ENCODE measurements at places on chromosomes 11 and 22.

DNA sequence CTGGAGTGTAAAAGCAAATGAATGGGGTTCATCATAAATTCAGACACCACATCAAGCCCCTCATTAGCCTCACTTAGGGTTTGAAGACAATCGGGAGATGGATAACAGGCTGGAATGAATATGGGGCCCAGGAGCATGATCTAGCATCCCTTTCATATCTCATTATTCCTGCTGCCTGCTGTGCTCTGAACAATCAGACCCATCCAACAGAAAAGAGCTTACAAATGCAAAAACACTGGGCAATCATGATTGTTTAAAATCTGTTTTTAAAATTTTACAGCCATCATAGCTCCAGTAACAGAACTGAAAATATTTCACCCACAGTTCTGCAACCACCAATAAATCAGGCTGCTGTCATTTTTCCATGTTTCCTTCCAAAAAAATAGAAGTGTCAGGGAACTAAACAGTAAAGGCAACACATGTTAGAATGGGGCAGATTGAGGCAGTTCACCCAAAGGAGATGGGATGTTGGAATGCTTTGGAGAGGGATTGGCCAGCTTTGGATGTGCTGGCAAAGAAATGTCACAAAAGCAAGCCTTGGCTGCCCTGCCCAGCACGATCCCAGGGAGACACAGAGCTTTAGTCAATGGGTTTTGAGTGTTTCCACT lies 47.8 kb upstream of the BMAL1 start:
- DNase-seq, result no peak

- no peak for DNase-seq
Measured at GRCh38 chr11:75597636-75598035, 35.6 kb downstream of the SERPINH1 start.

DNA sequence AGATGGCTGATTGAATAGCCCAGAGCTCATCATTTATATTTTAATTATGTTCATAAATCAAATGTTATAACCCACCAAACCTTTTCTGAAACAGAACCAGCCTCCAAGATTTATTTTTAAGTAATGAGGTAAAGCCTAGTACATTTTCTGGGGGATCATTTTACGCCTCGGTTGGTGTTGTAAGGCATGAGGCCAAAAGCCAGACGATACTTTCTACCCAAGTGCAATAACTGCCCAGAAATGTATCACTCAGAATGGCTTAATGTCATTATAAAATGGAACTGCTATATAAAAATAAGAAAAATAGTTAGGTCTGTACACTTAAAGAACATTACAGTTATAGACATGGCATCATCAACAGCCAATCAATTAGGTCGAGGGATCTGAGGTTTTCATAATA lies 283.3 kb downstream of the CADM1 start:
- DNase-seq, result no peak

DNA sequence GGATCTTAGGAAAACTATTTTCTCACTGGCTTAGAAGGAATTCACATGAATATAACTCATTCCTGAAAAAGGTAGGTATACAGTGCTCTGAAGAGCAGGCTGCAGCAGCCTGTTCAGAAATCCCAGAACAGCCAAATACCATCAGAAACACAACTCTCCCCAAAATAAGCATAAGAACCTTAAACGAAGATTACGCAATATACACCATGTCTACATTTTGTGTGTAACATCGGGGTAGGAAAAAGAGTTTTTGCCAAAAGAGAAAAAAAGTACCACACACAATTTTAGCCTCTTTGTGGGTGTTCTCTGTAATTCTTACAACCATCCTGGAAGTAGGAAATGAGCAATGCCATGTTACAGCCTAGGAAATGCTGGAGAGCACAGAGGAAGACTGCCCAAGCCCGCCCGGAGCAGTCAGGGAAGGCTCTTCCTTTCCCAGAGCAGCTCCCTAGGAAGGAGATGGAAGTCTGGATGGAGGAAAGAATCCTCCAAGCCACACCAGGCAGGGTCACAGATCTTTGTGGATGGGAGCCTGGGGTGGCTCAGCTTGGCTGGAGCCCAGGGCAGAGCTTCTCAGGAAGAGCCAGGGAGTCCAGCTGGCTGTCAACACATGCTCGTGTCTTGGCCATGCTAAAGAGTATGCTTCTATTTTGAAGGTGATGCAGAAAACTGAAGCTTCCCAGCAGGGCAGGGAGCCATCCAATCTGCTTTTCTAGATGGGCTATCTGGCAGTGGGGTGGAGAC lies 49.7 kb upstream of the ARFGAP3 start:
- no peak for DNase-seq

- no peak for DNase-seq
Measured at GRCh38 chr11:67562963-67563704, 20.5 kb upstream of the GSTP1 start.

DNA sequence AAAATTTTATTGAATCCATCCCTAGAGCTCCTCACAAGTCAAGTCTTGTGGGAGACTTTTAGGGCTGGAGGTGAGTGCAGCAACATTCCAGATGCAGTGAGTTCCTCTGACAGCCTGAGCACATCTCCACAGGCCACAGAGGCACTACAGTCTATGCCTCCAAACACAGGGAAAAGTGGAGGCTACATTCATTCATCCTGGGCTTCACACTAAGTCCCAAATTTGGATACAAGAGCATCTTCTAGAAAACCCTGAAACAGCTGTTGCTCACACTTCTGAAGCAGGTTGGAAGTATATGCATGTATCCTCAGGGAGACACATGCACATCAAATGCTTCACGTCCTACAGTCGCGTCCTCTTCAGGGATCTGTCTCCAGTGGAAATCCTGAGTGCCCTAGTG lies 1.2 kb downstream of the CD3D start:
- DNase-seq, result no peak

DNA sequence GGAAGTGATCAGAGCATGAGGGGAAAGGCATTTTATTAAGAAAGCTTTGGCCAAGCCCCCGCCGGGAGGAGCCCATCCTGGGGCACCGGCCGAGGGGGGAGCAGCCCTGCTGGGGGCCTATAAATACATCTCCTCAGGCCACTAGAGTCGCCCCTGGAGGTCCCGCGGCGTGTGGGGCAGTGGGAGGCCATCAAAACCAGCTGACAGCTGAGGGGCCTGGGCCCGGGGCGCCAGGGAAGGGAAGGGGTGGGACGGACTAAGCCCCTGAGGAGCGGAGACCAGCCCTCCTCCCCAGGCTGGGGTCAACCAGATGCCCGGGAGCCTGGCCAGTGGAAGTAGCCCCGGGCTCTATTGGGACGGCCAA lies 13.1 kb downstream of the SCARF2 start:
- DNase-seq, result no peak

- no peak for DNase-seq
Measured at GRCh38 chr11:113161711-113162591, 152.4 kb upstream of the TTC12 start.

DNA sequence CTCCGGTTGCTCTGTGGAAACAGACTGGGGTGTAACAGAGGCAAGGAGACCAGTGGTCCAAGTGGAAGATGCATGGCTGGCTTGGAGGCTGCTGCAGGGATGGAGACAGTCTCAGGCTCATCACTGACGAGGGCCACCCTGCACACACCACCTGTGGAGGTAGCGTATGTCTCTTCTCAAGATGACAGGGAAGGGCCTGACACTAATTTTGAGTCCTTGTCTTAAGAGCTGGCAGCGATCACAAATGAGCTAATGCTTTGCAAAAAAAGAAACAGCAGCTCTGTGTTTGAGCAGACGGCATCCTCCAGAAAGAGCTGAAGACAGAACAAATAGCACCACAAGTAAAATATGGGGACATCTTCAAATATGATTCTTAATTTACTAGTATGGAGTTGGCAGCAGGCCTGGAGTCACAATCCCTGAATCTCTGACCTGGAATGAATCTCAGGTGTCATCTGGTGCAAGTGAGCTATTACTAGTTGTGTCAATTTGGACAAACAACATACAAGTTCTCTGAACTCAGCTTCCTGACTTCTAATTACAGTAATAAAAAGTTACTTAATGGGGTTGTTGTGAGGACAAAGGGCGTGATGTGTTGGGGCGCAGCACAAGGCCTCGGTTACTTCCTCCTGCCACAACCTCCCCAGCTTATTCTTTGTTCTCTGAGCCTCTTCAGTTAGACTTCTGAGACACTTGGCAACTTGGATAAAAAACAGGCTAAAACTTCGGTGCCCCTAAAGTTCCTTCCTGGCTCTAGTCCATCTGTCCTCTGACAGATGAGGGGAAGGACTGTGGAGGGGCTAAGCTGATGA lies 95.2 kb upstream of the BID start:
- no peak for DNase-seq

GRCh38 chr22:25110846-25111578 lies 88.6 kb upstream of the CRYBB3 start:
- DNase-seq, result peak; percentile 64

- no peak for DNase-seq
Measured at GRCh38 chr11:79050786-79051185, 390.0 kb downstream of the TENM4 start.

DNA sequence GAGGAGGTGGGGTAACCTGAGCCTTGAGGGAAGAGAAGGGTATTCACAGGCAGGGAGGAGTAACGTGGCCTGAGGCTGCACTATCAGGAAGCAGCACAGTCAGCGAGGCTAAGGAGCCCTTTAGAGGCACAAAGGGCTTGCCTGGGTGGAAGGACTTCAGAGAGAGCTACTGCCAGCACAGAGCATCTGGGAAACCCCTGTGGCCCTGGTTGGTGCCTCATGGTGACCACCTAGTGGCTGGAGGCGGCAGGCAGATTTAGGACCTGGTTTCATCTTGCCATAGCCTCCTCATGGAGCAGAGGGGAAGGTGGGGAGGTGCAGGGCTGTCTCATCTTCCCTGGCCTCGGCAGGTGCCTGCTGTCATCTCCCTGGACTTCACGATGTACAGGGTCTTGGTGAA lies 64.5 kb downstream of the MPPED1 start:
- no peak for DNase-seq

GRCh38 chr11:36460220-36460619 lies 49.9 kb downstream of the TRAF6 start:
- no peak for DNase-seq

DNA sequence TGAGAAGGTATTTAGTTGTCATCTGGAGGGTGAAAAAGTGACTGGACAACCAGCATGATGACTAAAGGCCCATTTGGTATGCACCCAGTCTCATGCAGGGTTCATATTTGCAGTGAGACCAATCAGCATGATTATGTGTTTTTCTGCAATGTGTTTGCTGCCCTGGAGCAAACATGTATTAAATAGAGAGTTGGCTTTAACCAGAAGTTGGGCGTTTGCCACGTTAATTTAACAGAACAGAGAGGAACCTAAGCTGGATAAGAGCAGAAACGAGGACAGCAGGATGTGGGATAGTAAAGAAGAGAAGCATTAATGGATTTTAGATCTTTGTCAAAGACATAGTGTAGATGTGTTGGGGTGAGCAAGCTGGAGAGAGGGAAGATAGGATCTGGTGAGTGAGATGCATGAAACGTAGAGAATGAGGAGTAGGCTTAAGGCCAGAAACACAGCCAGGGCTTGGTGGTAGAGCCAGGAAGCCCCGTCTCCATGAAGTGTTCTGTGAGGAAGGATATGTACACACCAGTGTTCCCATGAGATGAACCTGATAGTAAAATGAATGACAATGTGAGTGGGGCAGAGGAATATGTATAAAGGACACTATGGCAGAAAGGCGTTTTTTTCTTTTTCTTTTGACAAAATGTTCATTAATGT lies 164.0 kb upstream of the PDGFD start:
- DNase-seq, result no peak

GRCh38 chr22:34808618-34809017 lies 257.3 kb upstream of the ISX start:
- no peak for DNase-seq

- no peak for DNase-seq
Measured at GRCh38 chr22:29117799-29118477, 45.1 kb downstream of the KREMEN1 start.

DNA sequence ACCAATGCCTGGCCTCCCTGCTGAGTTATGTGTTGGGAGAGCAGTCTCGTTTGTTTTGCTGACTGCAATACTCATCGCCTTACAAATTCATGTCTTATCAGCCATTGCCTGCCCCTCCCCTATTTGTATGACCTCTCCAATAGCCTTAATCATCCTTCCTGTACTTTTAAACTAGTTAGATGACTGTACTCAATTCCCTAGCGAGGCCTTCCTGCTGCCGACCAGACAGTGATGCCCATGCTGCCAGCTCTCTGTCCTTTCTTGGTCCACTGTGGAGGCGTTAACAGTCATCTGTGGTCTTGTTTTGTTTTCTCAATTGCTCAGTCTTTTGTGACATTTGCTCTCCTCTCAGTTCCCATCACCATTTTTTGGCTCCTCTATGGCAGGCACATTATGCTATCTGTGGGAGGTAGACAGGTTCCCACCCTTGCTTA lies 20.3 kb upstream of the YPEL1 start:
- no peak for DNase-seq

- no peak for DNase-seq
Measured at GRCh38 chr11:69212798-69213110, 57.0 kb downstream of the SMIM38 start.

- no peak for DNase-seq
Measured at GRCh38 chr11:36012979-36013378, 69.1 kb downstream of the LDLRAD3 start.

DNA sequence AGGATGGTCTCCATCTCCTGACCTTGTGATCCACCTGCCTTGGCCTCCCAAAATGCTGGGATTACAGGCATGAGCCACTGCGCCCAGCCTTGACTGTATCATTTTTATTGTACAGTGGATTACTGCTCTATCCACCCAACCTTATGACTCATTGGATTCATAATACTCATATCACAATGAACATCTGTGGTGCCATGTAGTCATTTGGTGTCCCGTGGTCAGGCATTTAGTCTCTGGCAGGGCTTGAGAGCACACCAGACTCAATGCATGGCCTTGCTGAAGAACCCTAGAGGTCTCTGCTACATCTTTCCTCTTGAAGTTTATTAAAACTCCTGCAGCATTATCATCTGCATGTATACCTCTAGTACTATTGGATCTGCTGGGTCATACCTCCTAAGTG lies 98.0 kb upstream of the LDLRAD3 start:
- DNase-seq, result no peak

- DNase-seq, result no peak
Measured at GRCh38 chr11:21564095-21564494, 628.8 kb upstream of the ANO5 start.

DNA sequence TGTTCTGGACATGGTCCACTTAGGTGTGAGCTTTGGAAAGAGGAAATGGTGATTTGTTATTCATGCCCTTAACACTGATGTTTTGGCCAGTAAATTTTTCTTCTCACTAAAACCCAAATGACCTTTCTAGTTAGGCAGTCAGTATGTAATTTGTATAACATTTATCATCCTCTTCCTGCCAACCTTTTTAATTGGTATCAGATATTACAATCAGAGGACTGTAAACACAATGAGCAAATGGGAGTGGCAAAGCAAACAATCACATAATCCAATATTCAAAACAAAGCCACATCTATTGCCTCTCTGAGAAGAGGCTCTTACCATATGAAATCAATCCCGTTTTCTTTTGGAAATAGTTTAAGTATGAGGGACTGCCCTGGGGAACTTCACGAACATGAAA lies 49.1 kb downstream of the BBOX1 start:
- no peak for DNase-seq

GRCh38 chr11:116930177-116930576 lies 92.8 kb upstream of the APOA1 start:
- DNase-seq, result peak; percentile 60
